ENCODE measurements at places on chromosomes 6 and 20. TPM values are rescaled to one million over a fixed set of nuclear protein-coding genes. Genes with fewer than 3 reads are reported as not detected.
A peak's percentile ranks its signal among the peaks of the same experiment; 100 is the strongest.

- no peaks in the 10 kb centered on the region for H3K27me3 ChIP-seq
- DNase-seq: no peak
- H3K36me3 ChIP-seq: no peaks in the 10 kb centered on the region
- no peaks in the 10 kb centered on the region for H3K4me1 ChIP-seq
- H3K4me3 ChIP-seq: no peak overlapping the region
Measured at GRCh38 chr6:74000666-74001490, 304.9 kb downstream of the CD109 start.

SRMS gene
- total RNA-seq: not detected

GRCh38 chr20:18443886-18444285 lies 22.9 kb downstream of the DZANK1 start:
- H3K4me3 ChIP-seq: no peak overlapping the region
- H3K4me1 ChIP-seq: no peaks in the 10 kb centered on the region
- DNase-seq: no peak
- no peaks in the 10 kb centered on the region for H3K27me3 ChIP-seq
- no peaks in the 10 kb centered on the region for H3K36me3 ChIP-seq

GRCh38 chr6:135167617-135168016 lies 13.5 kb upstream of the MYB start:
- H3K27me3 ChIP-seq: no peaks in the 10 kb centered on the region
- no peaks in the 10 kb centered on the region for H3K36me3 ChIP-seq
- no peak overlapping the region for H3K27ac ChIP-seq

DNA sequence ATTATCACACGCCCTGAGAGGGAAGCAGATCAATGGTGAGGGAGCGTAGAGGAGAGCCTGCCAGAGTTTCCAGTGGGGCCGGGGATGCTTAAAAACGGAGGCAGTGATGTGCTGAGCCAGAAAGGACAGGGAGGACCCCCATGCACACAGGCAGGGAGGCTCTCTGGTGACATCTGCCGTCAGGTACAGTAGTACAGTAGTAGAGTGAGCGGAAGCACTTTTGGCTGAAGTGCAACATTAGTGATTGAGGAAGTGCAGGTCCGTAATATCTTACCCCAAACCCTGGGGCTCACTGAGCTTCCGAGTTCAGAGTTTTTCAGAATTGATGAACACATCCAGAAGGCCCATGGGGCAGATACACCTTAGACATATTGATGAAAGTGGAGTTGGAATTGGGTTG lies 42.1 kb downstream of the GFRA4 start:
- H3K4me1 ChIP-seq: no peaks in the 10 kb centered on the region
- no peaks in the 10 kb centered on the region for H3K36me3 ChIP-seq
- no peaks in the 10 kb centered on the region for H3K27me3 ChIP-seq
- H3K27ac ChIP-seq: no peak overlapping the region
- H3K4me3 ChIP-seq: no peak overlapping the region

DNA sequence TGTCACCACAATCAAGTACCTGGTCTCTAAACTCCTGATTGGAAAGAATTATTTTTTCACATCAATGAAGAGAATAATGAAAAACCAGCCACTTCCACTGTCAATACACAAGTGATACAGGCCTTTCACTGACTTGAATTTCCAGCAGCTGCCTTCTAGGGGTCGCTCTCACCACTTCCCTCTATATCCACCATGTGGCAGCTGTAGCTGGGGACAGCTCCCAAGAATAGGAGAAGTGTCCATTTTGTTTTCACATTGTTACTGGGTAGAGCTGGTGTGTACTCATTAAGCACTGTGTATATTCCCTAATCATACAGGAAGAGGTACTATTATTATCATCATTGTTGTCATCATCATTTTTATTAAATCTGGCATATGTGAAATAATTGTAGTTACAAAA lies 438.4 kb upstream of the SPTLC3 start:
- no peaks in the 10 kb centered on the region for H3K4me1 ChIP-seq
- H3K27ac ChIP-seq: no peak overlapping the region
- H3K27me3 ChIP-seq: no peaks in the 10 kb centered on the region
- no peak overlapping the region for H3K4me3 ChIP-seq
- no peaks in the 10 kb centered on the region for H3K36me3 ChIP-seq

- no peak overlapping the region for H3K27ac ChIP-seq
- no peaks in the 10 kb centered on the region for H3K27me3 ChIP-seq
- no peaks in the 10 kb centered on the region for H3K36me3 ChIP-seq
- no peak overlapping the region for H3K4me3 ChIP-seq
- no peaks in the 10 kb centered on the region for H3K4me1 ChIP-seq
Measured at GRCh38 chr20:8443464-8444072, 311.5 kb downstream of the PLCB1 start.

GRCh38 chr6:154719433-154719832 lies 13.8 kb upstream of the SCAF8 start:
- no peak overlapping the region for H3K4me3 ChIP-seq
- no peaks in the 10 kb centered on the region for H3K36me3 ChIP-seq
- no peaks in the 10 kb centered on the region for H3K4me1 ChIP-seq
- H3K27me3 ChIP-seq: peaks cover 4% of the 10 kb centered on the region
- H3K27ac ChIP-seq: no peak overlapping the region

GRCh38 chr20:57652606-57653545 lies 32.6 kb upstream of the ZBP1 start:
- no peaks in the 10 kb centered on the region for H3K36me3 ChIP-seq
- peaks cover 3% of the 10 kb centered on the region for H3K4me1 ChIP-seq
- DNase-seq: peak; percentile 15

GRCh38 chr6:21588481-21589351 lies 4.8 kb upstream of the SOX4 start:
- H3K4me1 ChIP-seq: peaks cover 11% of the 10 kb centered on the region
- DNase-seq: peak; percentile 41
- peak overlapping the region; percentile 82 for H3K4me3 ChIP-seq
- no peaks in the 10 kb centered on the region for H3K36me3 ChIP-seq

DNA sequence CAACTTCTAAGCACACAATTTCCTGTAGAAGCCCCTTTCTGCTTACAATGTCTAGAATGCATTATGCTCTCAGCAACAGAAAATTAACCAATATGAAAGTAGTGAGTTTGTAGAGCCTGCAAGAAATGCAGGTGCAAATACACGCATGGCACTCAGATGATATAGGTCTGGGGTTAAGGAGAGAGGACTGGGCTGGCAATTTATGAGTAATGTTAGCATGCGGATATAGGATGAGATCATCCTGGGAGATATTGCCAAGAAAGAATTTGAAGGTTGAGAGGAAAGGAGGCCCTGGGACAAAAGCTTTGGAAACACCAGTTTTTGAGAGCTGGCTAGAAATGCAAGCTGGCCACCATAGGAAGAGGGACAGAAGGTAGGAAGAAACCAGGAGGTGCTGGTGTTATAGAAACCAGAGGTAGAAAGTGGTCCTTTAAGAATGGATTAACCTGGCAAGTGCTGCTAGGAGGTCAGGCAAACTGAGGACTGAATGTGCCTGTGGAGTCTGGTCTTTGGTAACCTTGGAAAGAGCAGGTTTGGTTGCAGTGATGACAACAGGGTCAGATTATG lies 183.2 kb upstream of the MYLIP start:
- no peak overlapping the region for H3K4me3 ChIP-seq
- no peaks in the 10 kb centered on the region for H3K36me3 ChIP-seq
- H3K27me3 ChIP-seq: peaks cover 2% of the 10 kb centered on the region
- no peak for DNase-seq

TSHZ2 gene
- 5.4 TPM for total RNA-seq

DNA sequence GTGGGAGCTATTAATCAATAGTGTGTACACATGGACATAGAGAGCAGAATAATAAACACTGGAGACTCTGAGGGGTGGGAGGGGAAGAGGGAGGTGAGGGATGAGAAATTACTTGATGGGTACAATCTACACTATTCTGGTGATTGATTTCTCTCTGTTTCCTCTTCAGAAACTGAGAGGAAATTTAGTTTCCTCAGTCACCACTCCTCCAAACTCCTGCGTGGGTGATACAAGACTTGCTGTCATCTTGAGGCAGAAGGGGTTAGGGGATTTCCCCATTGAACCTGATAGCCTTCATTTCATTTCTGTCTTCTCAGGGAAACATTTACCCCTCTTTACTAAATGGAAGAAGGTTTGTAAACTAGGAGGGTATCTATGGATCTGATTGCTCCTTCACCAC lies 84.3 kb upstream of the ESR1 start:
- peaks cover 3% of the 10 kb centered on the region for H3K27me3 ChIP-seq
- DNase-seq: no peak
- no peak overlapping the region for H3K27ac ChIP-seq
- peaks cover 13% of the 10 kb centered on the region for H3K4me1 ChIP-seq

TNFRSF21 gene
- 0.18 TPM for total RNA-seq

- peak; percentile 32 for DNase-seq
- H3K27me3 ChIP-seq: peaks cover 49% of the 10 kb centered on the region
- no peak overlapping the region for H3K4me3 ChIP-seq
- peaks cover 54% of the 10 kb centered on the region for H3K4me1 ChIP-seq
Measured at GRCh38 chr20:43959079-43959919, 44.6 kb downstream of the TOX2 start.

GRCh38 chr6:104940238-104940892 lies 16.5 kb upstream of the LIN28B start:
- H3K36me3 ChIP-seq: no peaks in the 10 kb centered on the region
- H3K4me1 ChIP-seq: peaks cover 10% of the 10 kb centered on the region
- no peak for DNase-seq
- H3K27ac ChIP-seq: no peak overlapping the region
- peaks cover 34% of the 10 kb centered on the region for H3K27me3 ChIP-seq
- H3K4me3 ChIP-seq: no peak overlapping the region

PRKN gene
- total RNA-seq: 0.43 TPM

SYTL3 gene
- 133 TPM for total RNA-seq

- H3K27me3 ChIP-seq: peaks cover 2% of the 10 kb centered on the region
- DNase-seq: no peak
- no peak overlapping the region for H3K27ac ChIP-seq
- no peaks in the 10 kb centered on the region for H3K36me3 ChIP-seq
Measured at GRCh38 chr20:63782521-63782971, 43.0 kb downstream of the SLC2A4RG start.

DNA sequence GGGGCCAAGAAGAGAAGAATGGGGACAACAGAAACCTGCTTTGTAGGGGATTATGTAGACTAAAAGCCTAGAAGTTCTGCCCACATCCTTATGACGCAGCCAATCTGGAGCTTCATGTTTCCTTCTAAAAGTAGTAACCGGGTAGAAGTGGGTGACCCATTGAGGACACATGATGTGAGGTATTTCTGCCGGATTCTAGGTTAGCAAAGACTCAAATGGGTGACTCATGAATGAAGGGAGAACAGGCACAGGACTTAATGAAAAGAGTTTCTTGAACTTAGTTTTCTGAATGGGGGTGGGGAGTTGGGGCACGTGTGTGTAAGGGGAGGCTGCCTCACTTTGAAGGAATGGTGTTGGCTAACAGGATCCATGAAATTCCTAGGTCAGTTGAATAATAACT lies 68.8 kb downstream of the CDS2 start:
- peaks cover 36% of the 10 kb centered on the region for H3K36me3 ChIP-seq
- H3K27ac ChIP-seq: no peak overlapping the region
- no peak for DNase-seq
- no peak overlapping the region for H3K4me3 ChIP-seq

CCM2L gene
- total RNA-seq: not detected

PPIL6 gene
- not detected for total RNA-seq

GRCh38 chr20:63549019-63549418 lies 1.5 kb upstream of the SRMS start:
- no peak overlapping the region for H3K4me3 ChIP-seq
- no peak for DNase-seq
- H3K27me3 ChIP-seq: peaks cover 35% of the 10 kb centered on the region
- no peaks in the 10 kb centered on the region for H3K36me3 ChIP-seq
- H3K27ac ChIP-seq: no peak overlapping the region
- peaks cover 17% of the 10 kb centered on the region for H3K4me1 ChIP-seq

DDR1 gene
- total RNA-seq: 3.2 TPM

DNA sequence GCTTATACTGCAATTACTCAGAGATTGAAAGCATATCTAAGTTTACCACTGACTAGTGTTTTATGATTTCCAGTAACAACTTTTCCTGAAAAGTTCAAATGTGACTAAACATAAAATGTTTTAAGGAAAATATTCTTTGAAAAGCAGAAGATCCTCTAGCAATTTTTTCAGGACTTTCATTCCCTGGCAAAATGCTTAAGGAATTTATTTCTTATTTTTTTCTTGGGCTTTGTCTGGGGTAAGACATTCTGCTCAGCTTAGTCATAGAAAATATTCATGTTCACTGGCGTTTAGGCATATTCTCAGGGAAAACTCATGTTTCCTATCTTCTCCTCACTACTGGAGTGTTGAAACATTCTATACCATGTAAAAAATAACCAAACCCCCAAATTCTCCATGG lies 235.3 kb upstream of the CEP162 start:
- H3K27ac ChIP-seq: no peak overlapping the region
- no peaks in the 10 kb centered on the region for H3K4me1 ChIP-seq
- no peak for DNase-seq
- H3K4me3 ChIP-seq: no peak overlapping the region
- H3K36me3 ChIP-seq: no peaks in the 10 kb centered on the region
- no peaks in the 10 kb centered on the region for H3K27me3 ChIP-seq

- H3K36me3 ChIP-seq: no peaks in the 10 kb centered on the region
- H3K4me3 ChIP-seq: no peak overlapping the region
- no peak overlapping the region for H3K27ac ChIP-seq
- H3K4me1 ChIP-seq: no peaks in the 10 kb centered on the region
Measured at GRCh38 chr6:157283330-157283898, 39.9 kb downstream of the TMEM242 start.

GRCh38 chr20:62423326-62423706 lies 4.0 kb downstream of the RBBP8NL start:
- H3K27me3 ChIP-seq: no peaks in the 10 kb centered on the region
- DNase-seq: no peak
- H3K27ac ChIP-seq: no peak overlapping the region
- H3K4me3 ChIP-seq: no peak overlapping the region

NTSR1 gene
- total RNA-seq: not detected

DNA sequence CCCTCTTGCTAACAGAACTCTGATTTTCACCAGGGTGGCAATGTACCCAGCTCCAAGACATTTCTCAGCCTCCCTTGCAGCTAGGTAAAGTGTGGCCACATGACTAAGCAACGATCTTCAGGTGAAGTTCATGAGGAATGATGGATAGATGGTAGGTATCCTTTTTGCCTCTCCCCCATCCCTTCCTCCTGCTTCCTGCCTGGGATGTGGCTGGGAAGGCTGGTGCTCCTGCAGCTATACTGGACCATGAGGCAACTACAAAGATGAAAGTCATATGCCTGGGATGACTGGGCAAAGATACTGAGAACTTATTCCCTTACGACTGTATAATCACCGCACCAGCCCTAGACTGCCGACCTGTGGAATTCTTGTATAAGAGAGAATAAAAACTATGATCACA lies 13.4 kb downstream of the ZNF335 start:
- no peaks in the 10 kb centered on the region for H3K27me3 ChIP-seq
- H3K4me1 ChIP-seq: peaks cover 7% of the 10 kb centered on the region
- no peak overlapping the region for H3K4me3 ChIP-seq
- H3K27ac ChIP-seq: no peak overlapping the region
- H3K36me3 ChIP-seq: peaks cover 57% of the 10 kb centered on the region

DNA sequence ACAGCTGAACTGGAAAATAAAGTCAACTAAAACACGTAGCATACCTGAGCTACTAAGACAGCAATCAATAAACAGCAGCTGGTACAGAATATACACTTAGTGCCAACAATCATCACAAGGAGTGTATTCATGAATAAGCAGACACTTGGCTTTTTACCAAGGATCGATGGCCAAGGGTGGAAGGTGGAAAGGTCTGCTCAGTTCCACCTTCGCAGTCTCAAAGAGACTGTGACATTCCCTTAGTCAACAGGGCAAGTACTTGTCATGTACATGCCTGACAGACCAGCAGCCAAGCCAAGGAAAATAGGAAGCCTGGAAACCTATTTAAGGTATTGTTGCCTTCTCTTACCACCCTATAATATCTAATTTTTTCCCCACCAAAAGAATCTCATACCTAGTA lies 21.4 kb downstream of the HBS1L start:
- no peak overlapping the region for H3K27ac ChIP-seq
- H3K36me3 ChIP-seq: peaks cover 68% of the 10 kb centered on the region
- H3K27me3 ChIP-seq: no peaks in the 10 kb centered on the region
- no peak for DNase-seq
- H3K4me3 ChIP-seq: no peak overlapping the region
